Osteoblast (primary cell): ENCODE measurements at places on chromosomes 13 and 19. TPM values are rescaled to one million over a fixed set of nuclear protein-coding genes. Genes with fewer than 3 reads are reported as not detected.

- peaks cover 3% of the 10 kb centered on the region for H3K36me3 ChIP-seq
- no peaks in the 10 kb centered on the region for H3K4me1 ChIP-seq
- no peaks in the 10 kb centered on the region for H3K27me3 ChIP-seq
- H3K4me3 ChIP-seq: no peak overlapping the region
Measured at GRCh38 chr13:95180513-95181245, 120.6 kb downstream of the ABCC4 start.

DNA sequence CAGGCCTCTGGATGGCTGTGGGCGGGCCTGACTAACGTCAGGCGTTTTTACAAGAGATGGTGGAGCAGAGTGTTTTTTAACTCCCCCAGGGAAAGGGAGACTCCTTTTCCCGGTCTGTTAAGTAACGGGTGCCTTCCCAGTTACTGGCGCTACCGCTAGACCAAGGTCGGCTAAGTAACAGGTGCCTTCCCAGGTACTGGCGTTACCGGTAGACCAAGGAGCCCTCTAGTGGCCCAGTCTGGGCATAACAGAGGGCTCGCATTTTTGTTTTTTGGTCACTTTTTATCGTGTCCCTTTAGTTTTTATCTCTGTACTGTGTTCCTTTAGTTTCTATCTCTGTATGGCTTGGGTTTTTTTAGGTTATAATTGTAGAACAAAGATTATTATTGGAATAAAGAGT, 10.0 kb downstream of the ZNF383 start:
- no peaks in the 10 kb centered on the region for H3K27me3 ChIP-seq
- no peak overlapping the region for H3K27ac ChIP-seq
- H3K4me3 ChIP-seq: no peak overlapping the region
- no peak for DNase-seq
- H3K4me1 ChIP-seq: no peaks in the 10 kb centered on the region

- H3K27ac ChIP-seq: no peak overlapping the region
- H3K27me3 ChIP-seq: no peaks in the 10 kb centered on the region
- H3K4me3 ChIP-seq: no peak overlapping the region
- no peaks in the 10 kb centered on the region for H3K36me3 ChIP-seq
Measured at GRCh38 chr13:109211616-109212015, 574.8 kb downstream of the IRS2 start.

Gene SERPINE3
- not detected in 2 replicates for total RNA-seq

Gene KCNK6
- 5.4 and 6.5 TPM in 2 replicates for total RNA-seq

DNA sequence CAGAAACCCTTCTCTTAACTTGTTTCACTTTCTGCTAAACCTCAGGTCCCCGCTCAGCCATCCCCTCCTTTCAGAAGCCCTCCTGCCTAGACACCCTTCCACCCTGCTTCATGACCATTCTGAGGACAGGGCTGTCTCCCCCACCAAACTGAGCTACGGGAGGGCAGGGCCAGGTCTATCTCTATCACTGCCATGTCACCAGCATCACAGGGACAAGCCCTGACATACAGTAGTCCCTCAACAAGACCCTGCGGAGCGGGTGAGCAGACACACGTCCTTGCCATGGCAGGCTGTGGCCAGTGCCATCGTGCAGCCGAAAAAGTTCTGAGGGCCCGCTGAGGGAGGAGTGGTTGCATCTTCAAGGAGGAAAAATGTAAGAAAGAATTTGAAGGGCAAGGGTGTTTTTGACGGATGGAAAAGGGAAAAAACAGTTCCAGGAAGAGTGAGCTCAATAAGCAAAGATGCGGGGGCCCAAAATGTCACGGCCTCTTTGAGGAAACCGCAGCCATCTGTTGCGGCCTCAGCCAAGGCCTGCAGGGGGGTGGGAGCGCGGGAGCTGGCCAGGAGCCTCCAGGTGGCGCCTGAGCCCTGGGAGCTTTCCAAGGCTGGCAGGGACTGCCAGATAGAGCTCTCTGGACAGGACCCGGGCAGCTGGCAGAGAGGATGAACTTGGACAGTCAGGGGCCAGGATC, 8.1 kb downstream of the PTGIR start:
- H3K36me3 ChIP-seq: no peaks in the 10 kb centered on the region
- H3K4me1 ChIP-seq: peaks cover 41% of the 10 kb centered on the region
- H3K27me3 ChIP-seq: no peaks in the 10 kb centered on the region

GRCh38 chr19:35177377-35178274, 23.1 kb downstream of the FXYD5 start:
- H3K27me3 ChIP-seq: no peaks in the 10 kb centered on the region
- H3K4me3 ChIP-seq: no peak overlapping the region
- H3K4me1 ChIP-seq: peaks cover 4% of the 10 kb centered on the region

- no peaks in the 10 kb centered on the region for H3K36me3 ChIP-seq
- H3K27me3 ChIP-seq: no peaks in the 10 kb centered on the region
- H3K4me3 ChIP-seq: no peak overlapping the region
- H3K27ac ChIP-seq: no peak overlapping the region
- DNase-seq: peak; percentile 63
Measured at GRCh38 chr19:49408816-49409440, 14.3 kb downstream of the PTH2 start.

- H3K36me3 ChIP-seq: no peaks in the 10 kb centered on the region
- peaks cover 54% of the 10 kb centered on the region for H3K27me3 ChIP-seq
- peaks cover 3% of the 10 kb centered on the region for H3K4me1 ChIP-seq
Measured at GRCh38 chr19:33226550-33227241, 1.0 kb upstream of the SLC7A10 start.

- no peaks in the 10 kb centered on the region for H3K4me1 ChIP-seq
- no peaks in the 10 kb centered on the region for H3K36me3 ChIP-seq
- H3K27me3 ChIP-seq: no peaks in the 10 kb centered on the region
Measured at GRCh38 chr13:104616990-104617389, 1550.8 kb upstream of the SLC10A2 start.

GRCh38 chr13:50357586-50358118, 342.4 kb downstream of the KCNRG start:
- no peak for DNase-seq
- H3K36me3 ChIP-seq: no peaks in the 10 kb centered on the region
- H3K27me3 ChIP-seq: no peaks in the 10 kb centered on the region

DNA sequence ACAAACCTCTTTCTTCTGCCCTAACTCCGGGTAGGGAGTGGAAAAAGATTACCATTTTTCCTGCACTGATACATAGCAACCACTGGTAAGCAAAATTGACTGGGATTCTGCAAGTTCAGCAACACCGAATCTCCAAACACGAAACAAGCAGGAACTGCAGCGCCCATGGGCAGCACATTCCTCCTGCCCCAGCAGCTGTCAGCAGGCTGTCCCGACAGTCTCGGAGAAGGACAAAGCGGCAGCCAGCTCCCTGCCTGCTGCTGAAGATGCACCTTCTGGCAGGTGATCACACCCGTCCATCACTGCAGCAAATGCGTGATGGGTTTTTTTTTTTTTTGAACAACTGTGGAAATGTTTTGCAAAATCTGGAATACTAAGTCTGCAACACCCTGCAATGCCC, 6.7 kb downstream of the TMTC4 start:
- H3K27me3 ChIP-seq: no peaks in the 10 kb centered on the region
- no peak for DNase-seq
- H3K36me3 ChIP-seq: peaks cover 13% of the 10 kb centered on the region
- no peak overlapping the region for H3K4me3 ChIP-seq

GRCh38 chr19:56823417-56823816, 17.1 kb downstream of the PEG3 start:
- H3K4me3 ChIP-seq: no peak overlapping the region
- H3K27me3 ChIP-seq: no peaks in the 10 kb centered on the region
- H3K27ac ChIP-seq: no peak overlapping the region
- H3K4me1 ChIP-seq: no peaks in the 10 kb centered on the region

Gene PALM3
- not detected in 2 replicates for total RNA-seq

DNA sequence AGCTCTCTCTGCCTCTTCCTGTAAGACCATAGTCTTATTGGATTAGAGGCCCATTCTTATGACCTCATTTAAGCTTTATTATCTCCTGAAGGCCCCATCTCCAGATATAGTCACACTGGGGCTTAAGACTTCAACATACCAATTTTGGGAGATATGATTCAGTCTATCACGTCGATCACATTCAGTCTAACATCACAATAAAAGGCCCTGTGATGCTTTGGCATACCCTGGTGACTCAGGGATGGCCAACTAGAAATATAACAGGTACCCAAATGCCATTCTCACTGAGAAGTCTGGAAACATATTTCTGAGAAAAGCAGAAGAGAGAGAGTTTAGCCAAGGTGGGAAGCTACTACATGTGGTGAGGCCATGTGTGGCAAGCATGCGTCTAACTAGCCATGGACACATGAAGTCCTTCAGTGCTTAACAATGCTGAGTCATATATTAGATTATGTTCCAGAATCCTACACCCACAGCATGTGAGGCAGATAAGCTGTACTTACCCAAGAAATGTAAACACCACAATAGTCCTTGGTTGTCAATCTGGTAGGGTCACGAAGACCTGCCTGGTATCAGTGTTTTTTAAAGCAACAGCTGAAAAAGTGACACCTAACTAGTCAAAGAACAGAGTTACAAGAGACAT, 485.1 kb downstream of the FOXO1 start:
- H3K4me3 ChIP-seq: no peak overlapping the region
- H3K27me3 ChIP-seq: peaks cover 2% of the 10 kb centered on the region
- H3K4me1 ChIP-seq: no peaks in the 10 kb centered on the region
- no peak for DNase-seq
- no peaks in the 10 kb centered on the region for H3K36me3 ChIP-seq

- H3K27me3 ChIP-seq: no peaks in the 10 kb centered on the region
- H3K4me1 ChIP-seq: no peaks in the 10 kb centered on the region
Measured at GRCh38 chr19:57465680-57466381, 8.9 kb upstream of the VN1R1 start.

DNA sequence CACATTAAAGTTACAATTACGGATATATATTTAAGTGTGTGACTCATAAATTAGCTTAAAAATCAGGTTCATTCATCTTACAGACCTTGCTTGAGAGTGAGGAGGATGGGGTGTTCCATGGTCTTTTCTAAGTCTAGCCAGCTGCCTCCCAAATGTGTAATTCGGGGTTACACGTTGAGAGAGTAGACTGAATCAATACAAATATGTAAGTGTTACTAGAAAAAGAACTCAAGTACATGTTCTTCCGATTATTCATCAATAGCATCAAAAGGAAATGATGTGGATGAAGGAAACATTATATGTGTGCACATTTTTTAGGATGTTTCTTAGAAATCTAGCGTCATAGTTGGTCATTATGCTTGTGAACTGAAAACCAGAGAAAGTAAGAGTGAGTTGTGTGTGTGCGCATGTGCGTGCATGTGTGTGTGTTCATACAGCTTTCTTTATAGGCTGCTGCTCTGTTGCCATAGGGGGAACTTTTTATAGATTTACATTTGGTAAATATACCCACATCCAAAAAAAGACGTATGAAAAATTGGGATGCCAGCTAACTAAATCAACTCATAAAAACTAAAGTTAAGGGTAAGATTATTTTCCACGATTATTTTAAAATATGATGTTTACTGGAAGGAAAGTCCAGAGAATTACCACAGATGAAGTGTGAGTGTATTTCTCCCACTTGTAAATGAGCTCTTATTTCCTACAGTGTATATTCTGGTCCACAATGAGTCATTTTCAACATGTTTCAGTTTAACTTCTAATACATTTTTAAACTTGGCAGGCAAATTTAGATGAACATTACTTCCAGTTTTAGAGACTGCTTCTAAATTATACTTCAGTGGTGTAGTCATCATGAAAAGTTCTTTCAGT, 82.4 kb downstream of the PIBF1 start:
- H3K27me3 ChIP-seq: no peaks in the 10 kb centered on the region
- H3K27ac ChIP-seq: peak overlapping the region; percentile 64
- H3K4me1 ChIP-seq: peaks cover 17% of the 10 kb centered on the region
- peak; percentile 43 for DNase-seq

Gene PCSK4
- 1.4 and 2.4 TPM in 2 replicates for total RNA-seq

DNA sequence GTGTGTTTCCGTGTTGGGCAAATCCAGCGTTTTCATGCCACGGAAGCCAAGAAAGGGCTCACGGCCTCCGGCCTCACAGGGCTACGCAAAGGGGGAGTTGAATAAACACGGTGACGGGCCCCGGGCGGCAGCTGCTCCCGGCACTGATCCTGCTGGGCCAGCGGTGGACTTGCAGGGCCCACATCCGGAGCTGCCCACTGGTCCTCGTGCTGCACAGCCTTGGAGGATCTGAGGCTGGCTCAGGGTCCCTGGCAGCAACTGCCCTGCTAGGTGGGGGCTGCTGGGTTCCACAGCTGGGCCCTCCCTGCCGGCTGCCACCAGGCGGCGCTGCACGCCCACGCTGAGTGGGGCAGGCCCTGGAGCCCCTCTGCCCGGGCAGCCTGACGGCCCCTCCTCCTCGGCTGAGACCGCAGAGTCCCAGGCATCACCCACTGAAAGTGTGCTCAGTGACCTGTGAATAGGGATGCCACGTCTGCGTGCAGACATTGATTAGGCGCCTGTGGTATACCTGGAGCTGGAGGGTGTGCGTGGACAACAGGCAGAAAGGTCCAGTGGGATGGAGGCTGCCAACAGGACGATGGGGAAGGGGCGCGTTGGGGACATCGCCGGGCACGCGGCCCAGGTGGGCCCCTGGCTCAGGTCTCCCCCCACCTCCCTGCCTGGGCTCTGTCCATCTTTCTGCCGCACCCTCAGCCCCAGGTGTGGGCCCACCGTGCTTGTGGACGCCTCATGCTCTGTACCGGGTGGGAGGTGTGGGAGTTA, 5.3 kb upstream of the HCN2 start:
- H3K27ac ChIP-seq: no peak overlapping the region
- no peak overlapping the region for H3K4me3 ChIP-seq
- DNase-seq: peak; percentile 98
- H3K27me3 ChIP-seq: peaks cover 12% of the 10 kb centered on the region

Gene ZNF607
- total RNA-seq: 3.6 and 4.7 TPM in 2 replicates

- no peak overlapping the region for H3K27ac ChIP-seq
- no peaks in the 10 kb centered on the region for H3K36me3 ChIP-seq
Measured at GRCh38 chr19:53388904-53389303, 6.0 kb upstream of the ZNF765 start.

Gene PPM1N
- 0.29 and 0.36 TPM in 2 replicates for total RNA-seq

Gene THSD1
- total RNA-seq: 14.1 and 18.3 TPM in 2 replicates

DNA sequence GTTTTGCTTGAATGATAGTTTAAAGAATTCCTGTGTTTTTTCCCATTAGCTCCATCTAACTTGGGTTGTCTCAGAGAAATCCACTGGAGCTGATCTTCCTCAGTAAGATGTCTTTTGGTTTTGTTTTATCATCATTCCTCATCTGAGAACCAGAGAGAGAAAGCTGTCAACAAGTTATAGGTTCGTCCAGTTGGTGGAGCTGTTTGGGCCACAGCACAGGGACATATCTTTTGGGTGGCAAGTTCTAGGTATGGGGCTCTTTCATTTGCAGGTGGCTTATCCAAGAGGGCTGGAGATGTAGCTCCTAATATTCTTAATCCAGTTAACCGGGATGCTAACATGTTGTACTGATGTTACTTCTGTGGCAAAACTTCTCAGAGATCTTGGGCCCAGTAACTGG, 174.2 kb downstream of the KCNRG start:
- H3K27ac ChIP-seq: no peak overlapping the region
- peaks cover 5% of the 10 kb centered on the region for H3K4me1 ChIP-seq
- H3K36me3 ChIP-seq: no peaks in the 10 kb centered on the region
- H3K4me3 ChIP-seq: no peak overlapping the region

Gene SOX21
- total RNA-seq: not detected in 2 replicates

DNA sequence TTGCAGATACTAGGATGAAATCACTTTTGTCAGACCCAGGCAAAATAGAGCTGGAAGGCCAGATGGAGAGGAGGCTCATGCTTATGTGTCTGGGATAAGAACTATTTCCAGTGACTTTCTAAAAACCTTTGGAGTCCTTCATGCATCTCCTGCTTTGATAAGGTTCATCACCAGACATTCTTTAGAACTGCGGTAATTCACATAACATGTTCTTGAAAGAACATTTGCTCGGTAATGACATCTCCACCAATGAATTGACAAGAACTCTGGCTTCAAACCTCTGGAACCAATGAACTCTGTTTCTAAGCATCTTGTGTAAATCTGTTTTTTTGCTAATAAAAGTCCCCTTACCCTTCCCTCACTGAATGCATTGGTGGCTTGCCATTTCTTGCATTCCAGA, 112.0 kb upstream of the KL start:
- H3K27me3 ChIP-seq: no peaks in the 10 kb centered on the region
- no peak overlapping the region for H3K27ac ChIP-seq
- no peak for DNase-seq
- no peak overlapping the region for H3K4me3 ChIP-seq

Gene F7
- total RNA-seq: under 0.01 TPM in 1 of 2 replicates, not detected in the other

Gene LIG4
- total RNA-seq: 8.0 and 10.1 TPM in 2 replicates

Gene FUT2
- not detected in 2 replicates for total RNA-seq

Gene PRTN3
- not detected in 2 replicates for total RNA-seq
